ENCODE measurements at places on chromosomes 1 and 21.

- DNase-seq, result no peak
Measured at GRCh38 chr21:31732597-31733550, 956 bp upstream of the SCAF4 start.

GRCh38 chr1:192153276-192153675 is 5.0 kb upstream of the RGS18 start:
- DNase-seq, result no peak

- DNase-seq, result peak; percentile 70
Measured at GRCh38 chr21:42063571-42064521, 7.3 kb upstream of the UMODL1 start.

DNA sequence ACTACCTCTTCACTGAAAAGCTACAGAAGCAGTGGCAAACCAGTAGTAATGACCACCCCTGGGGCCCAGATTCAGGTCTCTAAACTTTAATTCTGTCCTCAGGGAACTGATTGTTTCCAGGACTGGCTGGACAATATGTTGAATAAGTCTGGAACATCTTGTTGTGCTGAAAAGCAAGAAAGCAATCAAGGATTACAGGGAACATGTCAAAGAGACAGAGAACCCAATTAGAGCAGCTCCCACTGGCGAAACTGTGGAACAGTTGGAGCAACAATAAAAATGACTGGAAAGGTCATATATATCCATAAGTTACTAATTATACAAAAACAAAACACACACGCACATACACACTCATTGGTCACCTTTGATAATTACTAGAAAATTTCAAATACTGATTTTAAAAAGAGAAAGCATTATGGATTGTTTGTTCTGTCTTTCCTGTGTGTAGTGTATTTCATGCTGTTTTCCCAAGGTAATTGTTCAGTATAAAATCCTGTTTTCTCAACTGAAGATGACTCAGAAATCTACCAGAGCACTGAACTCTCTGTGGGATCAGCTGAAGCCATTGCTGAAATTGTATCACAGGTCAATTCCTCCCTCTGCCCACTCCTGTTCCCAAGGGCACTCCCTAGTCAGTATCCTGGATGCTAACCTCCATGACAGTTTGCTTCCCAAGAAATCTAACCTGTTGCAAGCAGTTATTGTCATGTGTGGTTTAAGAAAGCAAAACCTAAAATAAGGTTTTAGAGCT is 83.6 kb upstream of the RGS1 start:
- DNase-seq, result no peak

- no peak for DNase-seq
Measured at GRCh38 chr21:36437745-36438128, 42.2 kb downstream of the CLDN14 start.

DNA sequence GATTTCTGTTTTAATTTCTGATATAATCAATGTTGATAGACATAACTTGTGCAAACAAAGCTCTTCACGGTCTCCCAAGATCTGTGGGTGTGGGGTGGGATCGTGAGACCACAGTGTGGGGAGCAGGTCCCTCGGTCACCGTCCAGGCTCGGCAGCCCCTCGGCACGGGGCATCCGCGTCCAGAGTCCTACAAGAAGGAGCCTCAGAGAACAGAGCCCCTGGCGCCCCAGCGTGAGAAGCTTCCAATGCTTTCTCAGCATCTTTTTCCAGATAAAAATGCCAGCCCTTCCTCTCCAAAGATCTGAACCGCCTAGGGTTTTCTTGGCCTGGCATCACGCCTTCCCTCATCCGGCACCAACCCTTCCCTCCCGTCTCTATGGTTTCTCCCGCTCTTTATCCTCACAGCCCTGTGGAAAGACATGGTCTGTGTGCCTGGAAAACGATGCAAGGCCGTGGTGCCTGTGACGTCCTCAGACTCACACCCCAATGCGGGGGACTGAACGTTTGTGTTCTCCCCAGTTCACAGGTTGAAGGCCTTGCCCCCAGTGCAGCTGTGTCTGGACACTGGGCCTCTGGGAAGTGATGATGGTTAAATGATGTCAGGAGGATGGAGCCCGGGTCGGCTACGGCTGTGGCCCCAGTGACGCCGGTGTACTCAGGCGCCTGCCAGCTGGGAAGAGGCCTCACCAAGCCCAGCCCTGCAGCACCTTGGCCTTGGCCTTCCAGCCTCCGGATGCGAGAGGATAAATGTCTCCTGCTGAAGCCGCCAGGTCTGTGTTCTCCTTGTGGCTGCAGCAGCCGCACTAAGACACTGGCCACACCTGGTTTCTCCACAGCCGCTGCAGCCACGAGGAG is 45.9 kb upstream of the COL6A2 start:
- no peak for DNase-seq

GRCh38 chr1:228999446-229000170 is 264.3 kb downstream of the RHOU start:
- no peak for DNase-seq

GRCh38 chr1:27544834-27545233 is 54.9 kb upstream of the WASF2 start:
- DNase-seq, result no peak

DNA sequence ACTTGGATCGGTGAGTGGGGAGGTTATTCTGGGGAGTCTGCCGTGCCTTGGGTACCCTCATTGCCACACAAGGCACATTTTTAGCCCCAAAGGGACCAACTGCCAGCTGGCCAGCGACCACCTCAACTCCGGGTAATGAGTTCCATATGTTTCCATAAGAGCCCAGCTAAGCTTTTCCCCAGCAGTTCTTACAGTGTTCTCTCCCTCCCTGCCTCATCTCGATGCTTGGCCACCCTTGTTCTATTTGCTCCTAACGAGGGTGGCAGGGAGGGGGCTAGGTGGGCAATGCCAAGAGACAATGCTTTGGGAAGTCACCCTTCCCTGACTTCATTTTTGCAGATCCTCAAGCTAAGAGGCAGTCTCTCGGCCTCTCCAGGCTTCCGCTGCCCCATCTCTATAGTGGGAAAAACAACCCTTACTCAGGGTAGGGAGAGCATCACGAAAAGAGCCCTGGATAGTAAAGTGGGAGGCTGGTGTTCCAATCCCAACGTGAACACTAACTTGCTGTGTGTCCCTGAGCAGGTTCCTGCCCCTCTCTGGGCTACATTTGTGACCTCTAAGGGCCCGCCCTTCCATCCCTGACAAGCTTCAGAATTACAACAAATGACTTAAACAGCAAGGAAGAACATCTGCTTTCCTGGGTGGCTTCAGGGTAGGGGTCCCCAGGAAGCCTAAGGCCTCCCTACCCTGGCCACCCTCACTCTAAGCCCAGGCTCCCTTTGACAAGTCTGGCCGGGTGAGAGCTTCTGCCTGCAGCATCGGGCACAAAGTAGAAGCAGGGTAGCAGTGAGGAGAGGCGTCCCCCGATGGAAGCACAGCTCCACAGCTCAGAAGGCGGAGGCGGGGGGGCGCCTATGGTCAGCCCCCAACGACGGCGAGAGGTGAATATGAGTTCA is 5.8 kb downstream of the ID3 start:
- no peak for DNase-seq

GRCh38 chr1:53526451-53527101 is 67.4 kb downstream of the DMRTB1 start:
- DNase-seq, result no peak

- DNase-seq, result no peak
Measured at GRCh38 chr1:9873992-9874391, 36.1 kb downstream of the CTNNBIP1 start.

DNA sequence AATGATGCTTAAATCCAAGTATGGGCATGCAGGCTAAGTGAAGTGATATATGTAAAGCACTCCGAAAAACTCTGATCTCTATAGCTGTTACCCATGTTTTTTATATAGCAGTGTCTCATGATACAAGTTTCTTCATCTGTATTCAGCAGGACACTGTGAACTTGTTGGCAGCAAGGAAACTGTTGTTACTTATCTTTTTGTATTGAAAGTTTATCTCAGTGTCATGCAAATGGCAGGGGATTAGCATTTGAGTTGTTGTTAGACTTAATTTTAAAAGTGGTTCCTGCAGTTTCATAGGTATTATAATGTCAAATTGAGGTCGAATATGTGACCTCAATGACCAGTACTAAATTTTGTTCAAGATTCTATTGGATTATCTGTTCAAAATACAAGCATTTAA is 47.9 kb downstream of the NCAM2 start:
- DNase-seq, result no peak
